ENCODE measurements at places on chromosomes 16 and 17.

GRCh38 chr17:364308-364707 lies 11.7 kb upstream of the RPH3AL start:
- no peak for DNase-seq

DNA sequence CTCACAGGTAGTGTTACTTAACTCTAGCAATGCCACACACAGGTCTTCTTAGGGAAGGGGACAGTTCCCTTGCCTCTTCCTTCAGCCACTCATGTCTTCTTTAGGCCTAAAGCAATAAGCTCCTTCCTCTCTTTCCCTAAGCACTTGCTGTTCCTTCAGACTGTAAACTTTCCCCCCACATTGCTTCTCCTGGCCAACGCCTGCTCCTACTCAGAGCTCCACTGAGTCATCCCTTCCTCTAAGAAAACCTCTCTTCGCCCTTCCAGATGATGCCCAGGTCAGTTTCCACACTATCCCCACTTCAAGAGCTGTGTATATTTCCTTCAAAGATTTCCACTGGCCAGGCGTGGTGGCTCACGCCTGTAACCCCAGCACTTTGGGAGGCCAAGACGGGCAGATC lies 12.5 kb upstream of the EPOP start:
- no peak for DNase-seq

DNA sequence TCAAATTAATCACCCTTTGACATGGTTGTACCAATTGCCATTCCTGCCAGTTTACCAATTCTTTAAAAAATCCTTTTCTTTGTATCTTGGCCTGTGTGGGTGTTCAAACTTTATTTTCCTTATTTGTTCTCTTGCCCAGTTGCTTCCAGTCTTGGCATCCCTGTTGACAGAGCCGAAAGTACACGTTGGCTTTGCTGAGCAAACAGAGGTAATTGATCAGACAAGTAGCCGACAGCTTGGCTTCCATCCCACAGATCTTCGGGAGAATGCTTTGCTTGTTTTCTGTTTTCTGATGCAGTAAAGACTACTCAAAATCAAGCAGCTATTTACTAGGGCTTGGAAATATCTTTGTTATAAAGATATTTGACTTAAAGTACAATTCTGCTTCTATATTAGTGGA lies 506.8 kb upstream of the SALL1 start:
- DNase-seq: no peak

- DNase-seq: peak; percentile 4
These were observed 3.0 kb downstream of the KRT27 start for GRCh38 chr17:40779181-40779909.

- no peak for DNase-seq
These were observed 44.0 kb downstream of the TUBD1 start for GRCh38 chr17:59848778-59849177.

Data from stimulated activated CD4-positive, alpha-beta T cell treated with anti-CD3 and anti-CD28 coated beads, Interleukin-15, amount 100 ng/mL, for 48 hours (primary cell).